CD4-positive, alpha-beta T cell treated with Interferon gamma for 1 hour (primary cell): ENCODE measurements at places on chromosomes 5 and 9.

DNA sequence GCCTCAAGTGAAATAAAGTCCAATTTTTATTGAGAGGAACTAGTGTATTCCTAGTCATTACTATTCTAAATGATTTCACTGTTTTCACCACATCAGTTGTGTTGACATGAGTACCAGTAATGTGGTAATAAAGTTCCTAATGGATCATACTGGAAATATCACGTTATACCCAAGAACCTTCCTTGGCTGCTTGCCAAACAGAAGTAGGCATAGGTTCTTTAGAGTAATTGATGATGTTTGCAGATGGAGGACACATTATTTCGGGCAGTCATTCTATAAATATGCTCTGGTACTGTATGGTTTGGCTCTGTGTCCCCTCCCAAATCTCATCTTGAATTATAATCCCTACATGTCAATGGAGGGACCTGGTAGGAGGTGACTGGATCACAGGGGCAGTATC lies 15.1 kb downstream of the SNCAIP start:
- no peak for DNase-seq

- no peak for DNase-seq
These were observed 28.7 kb upstream of the F2RL1 start for GRCh38 chr5:76789991-76790581.

- DNase-seq, result no peak
These were observed 9.5 kb upstream of the HAND1 start for GRCh38 chr5:154487541-154487940.

GRCh38 chr9:13109781-13110180 lies 169.7 kb downstream of the MPDZ start:
- no peak for DNase-seq

GRCh38 chr9:121640076-121640475 lies 11.4 kb upstream of the DAB2IP start:
- no peak for DNase-seq

GRCh38 chr5:125321654-125322053 lies 575.2 kb upstream of the ZNF608 start:
- no peak for DNase-seq

DNA sequence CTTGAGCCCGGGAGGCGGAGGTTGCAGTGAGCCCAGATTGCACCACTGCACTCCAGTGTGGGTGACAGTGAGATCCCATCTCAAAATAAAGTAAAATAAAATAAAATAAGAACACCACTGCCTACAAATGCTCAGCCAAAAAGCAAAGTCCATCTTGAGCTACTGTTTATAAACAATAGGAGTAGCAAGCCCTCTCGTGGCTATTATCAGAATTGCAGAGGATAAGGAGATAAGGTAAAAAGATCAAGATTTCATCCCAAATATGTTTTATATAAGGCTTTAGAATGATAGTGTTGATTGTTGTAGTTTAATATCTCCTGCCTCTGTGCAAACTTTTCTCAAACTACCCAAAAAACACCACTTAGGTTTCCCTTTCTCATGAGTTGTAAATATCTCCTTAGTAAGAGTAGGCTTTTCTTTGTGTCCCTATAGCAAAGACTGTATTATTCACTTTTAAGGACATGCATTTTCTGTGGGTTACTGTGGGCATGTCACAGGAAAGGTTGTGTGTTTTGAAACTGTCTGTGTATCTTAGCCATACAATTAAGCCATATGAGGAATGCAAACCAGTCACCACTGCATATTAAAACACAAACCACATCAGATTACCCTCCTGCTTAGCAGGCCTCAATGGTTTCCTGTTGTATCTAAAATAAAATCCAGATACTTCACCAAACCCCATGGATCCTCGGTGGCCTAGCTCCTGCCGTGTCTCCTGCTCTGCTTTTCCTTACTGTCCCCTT lies 31.8 kb upstream of the CKS2 start:
- DNase-seq, result no peak

DNA sequence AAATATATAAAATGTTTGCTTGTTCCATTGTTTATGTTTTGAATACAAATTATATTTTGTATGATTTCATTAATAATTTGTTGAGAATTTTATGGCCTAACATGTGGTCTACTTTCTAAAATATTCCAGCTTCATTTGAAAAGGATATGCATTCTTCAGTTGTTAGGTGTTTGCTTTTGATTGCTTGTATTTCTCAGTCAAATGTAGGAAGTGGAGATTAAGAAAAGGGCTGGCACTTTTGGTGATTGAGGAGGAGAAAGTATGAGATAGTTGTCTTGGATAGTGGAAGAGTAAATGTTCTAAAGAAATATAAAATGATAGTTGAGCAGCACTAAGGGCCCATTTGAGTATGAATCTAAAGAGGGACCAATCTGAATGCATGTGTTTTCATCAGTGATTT lies 23.1 kb downstream of the JAK2 start:
- DNase-seq, result no peak

- no peak for DNase-seq
These were observed 61.0 kb downstream of the GALNT10 start for GRCh38 chr5:154251529-154251928.

DNA sequence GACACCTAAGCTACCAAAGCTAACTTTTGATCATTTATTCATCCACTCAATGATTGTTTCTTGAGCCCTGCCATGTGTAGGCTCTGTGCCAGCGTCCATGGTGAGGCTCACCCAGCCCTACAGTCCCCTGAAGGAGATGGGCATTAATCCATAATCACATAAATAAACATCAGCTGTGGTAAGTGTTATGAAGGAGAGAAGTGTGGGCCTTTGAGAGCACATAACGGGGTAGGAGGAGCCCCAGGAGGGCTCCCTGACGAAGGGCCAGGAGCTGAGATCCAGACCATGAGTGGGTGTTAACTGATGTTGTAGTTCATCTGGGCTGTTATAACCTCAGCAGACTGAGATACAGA lies 53.9 kb upstream of the AFAP1L1 start:
- DNase-seq, result no peak

DNA sequence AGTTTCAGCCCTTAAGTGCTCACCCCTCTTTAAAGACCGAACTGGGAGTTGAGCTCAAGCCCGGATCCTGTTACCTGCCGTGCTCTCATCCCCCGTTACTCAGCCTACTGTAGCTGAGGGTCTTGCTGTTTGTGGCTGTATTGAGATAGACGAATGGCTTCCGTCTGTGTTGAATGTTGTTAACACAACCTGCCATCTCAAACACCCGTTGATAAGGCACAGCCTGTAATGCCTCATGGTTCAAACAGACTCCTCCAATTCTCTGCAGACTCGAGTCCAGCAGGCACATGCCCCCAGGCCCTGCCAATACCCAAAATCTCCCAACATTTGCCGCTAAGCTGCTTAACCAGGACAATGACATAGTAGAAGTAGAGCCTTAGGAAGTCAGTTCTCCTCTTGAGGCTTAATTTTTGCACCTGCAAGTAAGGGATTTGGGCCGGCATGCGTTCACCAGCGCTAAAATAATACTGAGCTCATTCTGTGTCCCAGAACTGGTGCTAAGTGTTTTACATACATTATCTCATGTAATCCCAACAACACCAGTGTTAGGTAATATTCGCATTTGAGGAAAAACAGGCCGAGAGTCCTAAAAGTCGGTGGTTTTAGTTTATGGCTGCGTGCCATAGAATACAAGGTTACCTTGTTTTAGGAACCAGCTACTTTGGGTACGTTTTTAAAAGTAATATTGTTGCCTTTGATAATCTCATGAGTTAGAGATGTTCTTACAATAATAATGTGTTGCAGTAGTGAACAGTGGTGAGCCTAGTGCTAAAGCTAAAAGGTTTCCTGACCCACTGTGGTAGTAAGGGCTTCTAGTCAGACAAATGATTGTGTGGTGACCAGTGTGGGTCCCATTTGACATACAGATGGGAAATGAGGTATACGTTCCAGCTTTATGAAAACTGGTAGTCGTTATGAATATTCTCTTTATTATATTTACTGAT lies 1.5 kb upstream of the RFX3 start:
- no peak for DNase-seq

- no peak for DNase-seq
These were observed 132.5 kb upstream of the FER start for GRCh38 chr5:108615216-108615615.

DNA sequence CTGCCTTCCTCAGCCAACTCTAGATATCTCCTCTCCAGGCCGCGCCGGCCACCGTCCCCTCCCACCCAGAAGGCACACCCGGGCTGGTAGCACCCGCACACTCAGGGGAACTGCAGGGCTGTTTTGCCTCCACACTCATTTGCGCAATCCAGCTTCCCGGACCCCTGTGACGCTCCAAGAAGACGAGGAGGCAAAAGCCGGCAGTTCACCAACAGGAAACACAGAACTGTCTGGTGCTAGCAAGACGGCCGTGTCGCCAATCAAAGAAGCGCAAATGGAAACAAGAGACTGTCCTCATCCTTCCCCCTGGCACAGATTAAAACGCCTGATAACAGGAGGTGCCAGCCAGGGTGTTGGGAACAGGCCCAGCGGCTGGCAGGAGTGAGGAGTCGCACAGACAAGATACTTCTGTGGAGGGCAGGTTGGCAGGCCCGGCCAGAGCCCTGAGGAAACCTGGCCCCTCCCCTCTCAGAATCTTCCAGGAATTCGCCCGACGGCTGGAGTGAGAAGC lies 7.8 kb downstream of the AGPAT2 start:
- DNase-seq, result peak; percentile 47
